ENCODE measurements at places on chromosomes 1 and 21.
A peak's percentile ranks its signal among the peaks of the same experiment; 100 is the strongest.

- DNase-seq, result peak; percentile 91
These were observed at the start of gene SHISA4 for GRCh38 chr1:201888282-201889089. TSS of gene SHISA4 (plus strand) at chr1:201888898. CDS start at chr1:201888995, 97 bp downstream.

GRCh38 chr1:1267488-1268283, 6.0 kb downstream of the UBE2J2 start:
- DNase-seq, result no peak

- DNase-seq, result no peak
These were observed 6.2 kb downstream of the KCNK1 start for GRCh38 chr1:233620065-233620464.

GRCh38 chr1:162386292-162387225, 5.0 kb downstream of the C1orf226 start:
- no peak for DNase-seq

GRCh38 chr1:164265232-164265631, 293.8 kb upstream of the PBX1 start:
- peak; percentile 3 for DNase-seq

- no peak for DNase-seq
These were observed 27.8 kb downstream of the UCK2 start for GRCh38 chr1:165855010-165855838.

Measured in kidney (tissue), 22 donors.